Aorta (tissue), 5 donors: ENCODE measurements at places on chromosomes 4 and X.

DNA sequence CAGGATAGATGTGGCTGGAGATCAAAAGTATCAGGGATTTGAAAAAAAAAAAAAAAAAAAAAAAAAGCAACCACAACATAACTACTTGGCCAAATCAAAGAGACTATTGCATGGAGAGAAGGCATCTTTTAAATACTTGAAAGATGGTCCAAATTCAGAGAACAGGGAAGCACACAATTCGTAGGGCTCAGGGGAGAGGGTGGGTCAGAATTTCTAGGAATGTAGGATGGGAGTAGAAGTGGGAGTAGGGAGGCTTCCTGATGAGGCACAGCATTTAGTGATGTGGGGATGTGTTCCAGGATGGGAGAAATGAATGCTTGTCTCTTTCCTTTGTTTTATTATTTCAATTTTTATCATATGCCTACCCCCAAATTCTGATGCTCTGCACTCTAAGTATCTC, 36.3 kb downstream of the RTL3 start:
- no peak for DNase-seq

GRCh38 chrX:149208307-149208706, 296.8 kb downstream of the IDS start:
- DNase-seq: no peak

DNA sequence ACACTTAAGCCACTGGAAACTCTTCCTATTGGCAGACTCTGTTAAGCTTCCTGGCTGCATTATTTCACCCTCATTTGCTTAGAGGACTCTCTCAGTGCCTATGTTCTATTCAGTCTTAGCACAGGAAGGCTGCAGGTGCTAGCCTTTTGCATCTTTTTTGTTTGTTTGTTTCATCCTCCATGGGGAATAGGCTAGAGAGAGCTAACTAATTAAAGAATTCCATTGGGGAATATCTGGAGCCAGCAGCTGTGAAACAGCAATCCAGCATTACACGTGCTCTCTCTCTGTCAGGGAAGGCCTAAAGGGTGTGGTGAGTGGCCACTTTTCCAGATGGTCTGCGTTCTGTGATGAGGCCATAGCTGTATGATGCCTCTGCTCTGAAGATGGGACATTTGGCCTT, 633.6 kb downstream of the SPRY1 start:
- DNase-seq: no peak

DNA sequence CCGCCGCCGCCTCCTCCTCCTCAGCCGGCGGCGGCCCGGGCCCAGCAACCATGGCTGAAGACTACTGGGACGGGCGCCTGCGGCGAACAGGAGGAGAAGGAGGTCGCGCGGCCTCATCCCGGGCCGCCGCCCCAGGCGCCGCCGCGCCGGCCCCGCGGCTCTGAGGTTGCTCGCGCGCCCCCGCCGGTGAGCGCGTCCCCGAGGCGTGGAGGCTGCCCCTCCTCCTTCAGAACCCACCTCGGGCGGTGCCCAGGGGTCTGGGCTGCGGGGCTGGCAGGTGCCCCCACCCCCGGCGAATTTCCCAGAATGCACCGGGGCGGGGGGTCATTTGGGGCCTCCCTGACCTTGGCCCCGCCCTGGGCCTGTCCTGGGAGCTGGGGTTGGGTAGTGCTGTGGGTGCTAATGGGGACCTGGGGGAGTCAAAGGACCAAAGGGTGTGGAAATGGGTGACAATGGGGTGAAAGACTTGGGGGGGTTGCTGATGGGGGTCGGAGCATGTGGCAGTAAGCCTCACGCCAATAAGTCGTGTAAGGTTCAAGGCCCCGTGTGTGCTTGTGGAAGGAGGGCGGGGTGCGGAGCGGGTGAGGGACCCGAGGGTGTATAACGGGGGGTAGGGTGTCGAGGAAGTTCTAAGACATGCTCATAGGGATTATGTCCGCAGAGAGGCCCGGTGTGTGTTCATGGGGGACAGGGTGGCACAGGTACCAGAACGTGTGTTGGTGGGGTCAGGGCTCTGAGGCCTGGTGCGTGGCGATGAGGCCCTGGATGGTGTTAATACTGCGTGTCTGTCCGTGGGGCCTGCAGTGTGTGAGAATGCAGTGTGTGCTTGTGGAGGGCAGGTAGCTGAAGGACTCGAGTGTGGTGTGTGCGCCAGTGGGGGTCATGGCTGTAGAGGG, 687 bp downstream of the CDK16 start:
- peak; percentile 85 for DNase-seq

GRCh38 chr4:186144946-186145569, 40.6 kb downstream of the FAM149A start:
- DNase-seq: peak; percentile 90

- DNase-seq: no peak
Measured at GRCh38 chr4:87097075-87097474, 123.3 kb downstream of the KLHL8 start.

GRCh38 chrX:150849996-150850720, 48.3 kb downstream of the CD99L2 start:
- DNase-seq: no peak

- DNase-seq: no peak
Measured at GRCh38 chr4:26330186-26330787, 9.5 kb downstream of the RBPJ start.

- DNase-seq: no peak
Measured at GRCh38 chr4:162921178-162921785, 245.4 kb downstream of the NAF1 start.

- no peak for DNase-seq
Measured at GRCh38 chrX:51026862-51027261, 116.3 kb downstream of the BMP15 start.

- DNase-seq: no peak
Measured at GRCh38 chr4:87913896-87914295, 61.6 kb upstream of the SPP1 start.

GRCh38 chr4:112093636-112094202, 51.5 kb upstream of the FAM241A start:
- no peak for DNase-seq

DNA sequence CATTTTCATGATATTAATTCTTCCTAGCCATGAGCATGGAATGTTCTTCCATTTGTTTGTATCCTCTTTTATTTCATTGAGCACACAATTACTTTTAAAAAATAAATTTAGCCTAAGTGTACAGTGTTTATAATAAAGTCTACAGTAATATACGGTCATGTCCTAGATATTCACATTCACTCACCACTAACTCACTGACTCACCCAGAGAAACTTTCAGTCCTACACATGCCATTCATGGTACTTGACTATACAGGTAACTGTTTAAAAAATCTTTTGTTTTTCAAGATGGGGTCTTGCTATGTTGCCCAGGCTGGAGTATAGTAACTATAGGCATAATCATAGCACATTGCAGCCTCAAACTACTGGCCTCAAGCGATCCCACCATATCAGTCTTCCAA, 348.1 kb downstream of the RAPGEF2 start:
- DNase-seq: no peak

GRCh38 chrX:10360116-10360515, 203.3 kb downstream of the CLCN4 start:
- DNase-seq: no peak

DNA sequence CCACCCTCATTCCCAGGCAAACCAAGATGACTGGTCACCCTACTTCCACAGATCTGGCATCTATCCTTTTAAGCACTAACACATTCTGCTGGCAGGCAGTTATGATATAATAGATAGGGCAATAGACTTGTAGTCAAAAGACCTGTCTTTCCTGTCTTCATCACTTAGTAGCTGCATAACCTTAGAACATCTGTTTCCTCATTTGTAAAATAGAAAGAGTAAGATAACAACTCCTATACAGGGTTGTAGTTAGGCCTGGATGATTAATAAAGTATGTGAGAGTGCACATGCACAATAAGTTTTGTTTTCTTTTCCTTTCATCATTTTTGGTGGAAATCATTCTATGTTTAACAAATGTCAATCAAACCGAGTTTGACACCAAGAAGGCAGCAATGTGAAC, 72.1 kb downstream of the GPR82 start:
- DNase-seq: no peak

DNA sequence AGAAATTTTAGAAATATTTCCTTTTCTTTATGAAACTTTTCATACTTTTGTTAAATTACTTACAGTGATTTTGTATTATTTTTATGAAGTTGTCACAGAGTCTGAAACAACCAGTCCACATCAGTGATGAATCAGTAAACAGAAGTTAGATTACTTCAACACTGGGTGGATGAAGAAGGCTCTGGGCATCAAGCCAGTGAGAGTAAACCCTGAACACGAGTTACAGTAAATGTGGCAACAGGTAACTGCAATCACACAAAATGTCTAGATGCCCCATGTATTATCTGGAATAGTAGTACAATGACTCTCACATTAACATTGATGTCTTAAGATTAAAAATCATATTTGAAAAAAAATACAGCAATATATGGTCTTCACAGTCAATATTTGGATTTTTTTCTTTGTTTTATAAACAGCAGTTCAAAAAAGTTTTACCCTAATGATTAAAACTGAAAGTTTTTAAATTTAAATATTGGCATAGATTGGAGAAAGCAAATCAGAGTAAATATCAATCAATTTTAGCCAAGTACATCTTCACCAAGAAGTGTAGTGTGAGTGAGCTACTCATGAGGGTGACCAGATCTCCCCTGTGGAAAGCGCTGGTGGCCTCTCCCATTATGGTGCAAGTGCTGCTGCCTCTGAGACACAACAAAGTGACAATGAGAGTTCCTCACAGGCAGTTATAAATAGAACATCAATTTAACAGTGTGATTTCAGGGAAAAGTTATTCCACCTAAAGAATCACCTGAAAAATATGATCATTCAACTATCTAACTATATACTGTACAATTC, 63.2 kb upstream of the UGT2B7 start:
- no peak for DNase-seq

- peak; percentile 88 for DNase-seq
Measured at GRCh38 chrX:131741103-131741581, 197.3 kb downstream of the OR13H1 start.

DNA sequence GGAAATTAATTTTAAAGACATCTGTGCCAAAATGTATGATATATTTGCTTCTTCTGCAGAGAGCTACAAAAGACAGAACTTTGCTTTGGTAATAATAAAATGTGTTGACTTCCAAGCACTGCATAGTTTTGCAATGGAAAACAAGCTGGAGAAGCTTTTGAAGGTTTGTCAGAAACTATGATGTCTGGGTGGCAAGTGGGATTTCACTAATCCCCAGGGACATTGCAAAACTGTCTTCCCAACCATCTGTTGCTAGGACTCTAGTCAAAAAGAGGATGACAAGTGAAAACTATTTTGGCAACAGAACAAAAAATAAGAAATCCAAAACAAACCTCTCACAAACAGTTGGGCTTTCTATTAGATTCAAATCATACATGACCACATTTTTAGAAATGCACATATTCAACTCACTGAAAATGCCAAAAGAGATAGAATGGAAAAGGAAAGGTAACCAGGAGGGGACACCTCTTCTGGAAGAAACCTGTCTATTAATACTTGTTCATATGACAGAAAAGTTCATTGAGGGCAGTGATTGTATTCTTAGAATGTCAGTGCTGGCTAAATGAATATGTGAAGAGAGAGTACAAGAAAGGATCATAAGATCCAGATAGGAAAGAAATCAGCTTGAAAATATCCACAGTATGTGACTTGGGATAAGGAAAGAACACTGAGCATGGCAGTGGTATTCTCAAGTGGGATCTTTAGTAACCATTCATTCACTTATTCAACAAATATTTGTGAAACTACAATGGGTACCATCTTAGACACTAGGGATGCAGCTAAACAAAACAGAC, 228.0 kb downstream of the RASL11B start:
- no peak for DNase-seq

DNA sequence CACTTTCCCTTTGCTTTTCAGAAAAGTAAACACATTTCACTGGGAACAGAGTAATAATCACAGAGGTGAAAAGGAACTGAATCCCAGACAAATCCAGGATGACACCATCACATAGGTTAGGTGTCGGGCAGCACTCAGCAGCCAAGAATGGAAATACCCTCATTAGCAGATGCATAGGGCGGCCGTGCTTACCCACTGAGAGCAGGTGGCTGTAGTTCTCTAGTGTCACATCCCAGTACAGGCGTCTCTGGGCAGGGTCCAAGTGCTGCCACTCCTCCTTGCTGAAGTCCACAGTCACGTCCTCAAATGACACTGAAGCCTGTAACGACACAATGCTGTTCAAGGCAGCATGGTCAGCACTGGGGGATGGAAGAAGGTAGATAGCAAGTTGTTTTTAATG, 26.9 kb downstream of the ZNF41 start:
- no peak for DNase-seq

GRCh38 chr4:16122784-16123183, 39.0 kb upstream of the PROM1 start:
- no peak for DNase-seq

- no peak for DNase-seq
Measured at GRCh38 chr4:70660106-70660505, 6.2 kb downstream of the JCHAIN start.

- no peak for DNase-seq
Measured at GRCh38 chr4:113749178-113749577, 12.4 kb downstream of the CAMK2D start.

GRCh38 chr4:110224812-110225211, 26.4 kb upstream of the ELOVL6 start:
- DNase-seq: no peak

DNA sequence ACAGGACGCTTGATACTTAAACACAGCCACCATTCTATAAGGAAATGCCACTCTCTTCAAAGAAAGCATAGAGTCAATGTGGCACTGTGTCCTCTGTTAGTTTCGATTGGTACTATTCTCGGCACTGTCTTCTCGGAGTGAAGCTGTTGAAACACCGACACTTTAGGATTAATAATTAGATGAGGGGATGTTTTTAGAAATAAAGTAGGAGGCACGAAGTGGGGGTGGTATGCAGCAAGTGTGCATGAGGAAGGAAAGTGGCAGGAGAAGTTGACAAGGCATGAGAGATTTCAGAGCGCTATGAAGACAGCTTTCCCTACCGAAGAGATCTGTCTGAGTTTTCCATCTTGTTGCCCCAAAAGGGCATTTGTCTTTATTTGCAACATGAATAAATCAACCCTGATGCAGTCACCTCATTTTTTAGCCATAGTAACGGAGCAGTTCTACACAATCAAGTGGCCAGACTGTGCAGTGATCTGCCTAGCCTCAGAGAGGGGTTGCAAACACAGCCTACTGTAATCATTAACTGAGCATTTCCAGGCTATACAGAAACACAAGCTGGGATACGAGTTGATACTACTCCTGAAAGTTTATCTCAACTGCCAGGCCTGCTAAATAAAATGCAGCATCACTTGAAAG, 8.3 kb downstream of the GPRIN3 start:
- no peak for DNase-seq

DNA sequence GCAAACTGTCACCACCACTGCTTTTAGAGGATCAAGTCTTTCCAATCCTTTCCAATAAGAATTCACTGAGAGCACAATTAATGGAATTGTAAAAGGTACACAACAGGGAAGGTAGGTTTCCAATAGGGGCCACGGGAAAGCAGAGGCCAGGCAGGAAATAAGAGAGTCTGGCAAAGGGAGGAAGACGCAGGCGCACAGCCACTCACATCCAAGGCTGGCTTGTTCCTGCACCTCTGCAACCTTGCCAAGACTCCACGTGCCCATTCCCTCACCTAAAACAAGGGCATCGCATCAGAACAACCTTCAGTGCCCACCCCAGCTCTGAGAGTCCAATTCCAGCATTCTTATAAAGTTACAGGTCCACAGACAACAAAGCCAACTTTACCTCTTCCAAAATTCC, 81.2 kb downstream of the AFAP1 start:
- DNase-seq: no peak
